H1 (cell line): ENCODE measurements at places on chromosomes 3 and 15.
A peak's percentile ranks its signal among the peaks of the same experiment; 100 is the strongest.

DNA sequence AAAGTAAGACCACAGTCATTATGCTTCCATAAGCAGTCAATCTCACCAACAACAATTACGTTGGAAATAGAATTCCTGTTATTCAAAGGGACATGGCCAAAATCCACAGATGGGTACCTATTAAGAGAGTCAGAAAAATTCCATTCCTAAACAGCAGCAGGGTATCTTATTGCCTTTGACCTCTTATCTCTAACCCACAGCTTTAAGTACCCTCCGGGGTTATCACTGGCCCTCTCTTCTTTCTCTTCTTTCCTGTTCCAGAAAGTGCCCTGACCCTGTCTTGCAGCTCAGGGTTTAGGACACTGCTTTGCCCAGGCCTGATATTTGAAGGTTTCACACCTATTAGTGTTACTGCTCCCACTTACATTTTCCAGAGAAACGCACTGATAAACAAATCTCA lies 428.7 kb downstream of the TBC1D5 start:
- DNase-seq: no peak

GRCh38 chr3:132432639-132433038 lies 15.3 kb downstream of the DNAJC13 start:
- no peak for DNase-seq

DNA sequence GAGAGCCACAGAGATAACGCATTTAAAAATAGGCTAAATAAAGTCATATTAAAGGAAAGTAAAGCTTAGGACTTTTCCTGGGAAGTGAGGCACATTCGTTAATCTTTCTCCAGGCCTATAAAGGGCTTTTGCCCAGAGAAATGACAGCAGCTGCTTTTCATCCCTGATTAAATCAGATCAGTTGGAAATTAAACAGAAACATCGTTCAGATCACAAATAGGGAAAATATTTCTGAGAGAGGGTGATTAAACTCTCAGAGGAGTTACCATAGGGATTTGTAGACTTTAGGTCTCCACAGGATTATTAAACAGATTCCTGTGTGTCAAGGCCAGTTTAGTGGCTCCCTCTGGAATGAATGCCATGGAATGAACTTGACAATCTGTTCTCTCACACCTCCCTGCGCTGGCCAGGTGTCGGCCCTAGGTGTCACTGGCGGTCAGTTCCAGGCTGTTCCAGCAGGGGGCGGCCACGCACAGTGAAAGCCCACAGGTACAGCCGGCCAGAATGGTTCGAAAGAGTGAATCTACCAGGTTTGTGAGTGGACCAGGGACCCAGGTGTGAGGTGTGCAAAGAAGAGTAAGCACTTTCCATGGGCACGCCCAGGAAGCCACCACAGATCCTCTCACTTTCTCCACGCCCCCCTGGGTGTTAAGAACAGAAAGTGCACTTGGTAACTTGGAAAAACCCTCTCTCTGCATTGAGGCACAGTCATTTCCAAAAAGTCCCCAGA lies 253.0 kb upstream of the RASGRP1 start:
- DNase-seq: peak; percentile 99

DNA sequence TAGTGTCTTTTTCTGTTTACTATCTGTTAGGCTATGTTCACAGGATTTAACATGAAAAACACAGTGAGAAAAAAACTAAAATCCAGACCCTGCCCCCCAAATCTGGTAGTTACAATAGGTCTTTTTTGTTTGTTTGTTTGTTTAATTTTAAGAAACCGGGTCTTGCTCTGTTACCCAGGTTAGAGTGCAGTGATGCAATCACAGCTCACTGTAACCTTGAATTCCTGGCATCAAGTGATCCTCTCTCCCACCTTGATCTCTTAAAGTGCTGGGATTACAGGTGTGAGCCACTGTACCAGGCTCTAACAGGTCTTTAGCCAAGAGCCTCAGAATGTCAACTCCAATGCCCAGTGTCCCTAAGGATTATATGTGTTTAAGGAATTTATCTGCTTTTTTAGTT lies 88.0 kb upstream of the GOLIM4 start:
- DNase-seq: no peak

DNA sequence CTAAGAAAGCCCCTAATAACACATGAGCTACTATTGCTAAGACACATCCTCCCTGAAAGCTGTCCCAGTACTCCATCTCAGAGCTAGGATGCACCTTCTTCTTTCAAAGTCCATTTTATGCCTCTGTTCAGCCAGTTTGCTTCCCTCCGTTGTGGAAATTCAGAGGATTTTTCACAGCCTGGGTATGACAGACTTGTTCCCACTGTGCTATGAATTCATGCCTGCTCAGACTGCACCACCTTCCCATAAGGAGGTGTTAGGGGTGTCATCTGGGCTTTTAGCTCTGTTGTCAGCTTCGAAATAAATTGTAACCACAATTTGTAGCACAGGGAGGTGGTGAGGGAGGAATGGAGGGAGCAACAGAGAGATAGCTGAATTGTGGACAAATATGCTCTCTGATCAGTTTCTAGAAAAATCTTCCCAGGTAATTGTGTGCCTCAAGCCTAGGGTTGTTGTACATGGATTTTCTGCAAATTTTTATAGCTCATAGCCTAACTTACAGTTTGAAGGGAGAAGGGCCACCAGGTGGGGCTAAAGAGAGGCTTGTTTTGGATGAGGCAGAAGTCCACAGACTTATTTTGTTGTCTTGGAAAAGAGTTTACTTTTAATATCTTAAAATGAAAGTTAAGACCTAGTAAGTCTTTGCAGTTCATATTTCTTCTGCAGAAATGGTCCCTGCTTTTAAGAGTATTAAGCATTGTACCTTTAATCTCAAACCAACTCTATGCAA lies 462.0 kb downstream of the PDCD6IP start:
- DNase-seq: no peak

DNA sequence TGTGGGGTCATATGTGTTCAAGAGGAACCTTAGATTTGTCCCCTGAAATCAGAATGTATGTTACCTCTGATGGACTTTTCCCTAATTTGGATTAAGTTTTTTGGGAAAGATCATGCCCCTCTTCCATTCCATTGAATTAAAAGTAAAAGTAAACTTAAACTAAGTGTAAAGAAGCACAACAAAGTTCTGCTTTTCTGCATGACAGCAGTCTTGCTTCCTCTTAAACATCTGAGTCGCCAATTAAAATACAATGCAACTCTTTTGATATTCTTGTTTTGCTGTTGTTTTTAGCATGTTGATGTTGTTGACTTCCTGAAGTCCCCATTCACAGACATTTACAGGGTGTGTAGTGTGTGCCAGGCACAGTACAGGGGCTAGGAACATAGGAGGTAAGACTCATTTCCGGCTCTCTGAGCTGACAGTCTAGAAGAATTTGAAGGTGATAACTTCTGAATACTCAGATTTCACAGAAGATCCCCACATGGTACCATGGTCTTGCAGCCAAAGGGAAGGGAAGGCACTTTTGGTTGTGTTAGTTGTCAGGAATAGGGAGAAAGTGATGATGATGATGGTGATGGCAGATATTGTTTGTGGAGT lies 45.0 kb downstream of the USP13 start:
- DNase-seq: no peak

DNA sequence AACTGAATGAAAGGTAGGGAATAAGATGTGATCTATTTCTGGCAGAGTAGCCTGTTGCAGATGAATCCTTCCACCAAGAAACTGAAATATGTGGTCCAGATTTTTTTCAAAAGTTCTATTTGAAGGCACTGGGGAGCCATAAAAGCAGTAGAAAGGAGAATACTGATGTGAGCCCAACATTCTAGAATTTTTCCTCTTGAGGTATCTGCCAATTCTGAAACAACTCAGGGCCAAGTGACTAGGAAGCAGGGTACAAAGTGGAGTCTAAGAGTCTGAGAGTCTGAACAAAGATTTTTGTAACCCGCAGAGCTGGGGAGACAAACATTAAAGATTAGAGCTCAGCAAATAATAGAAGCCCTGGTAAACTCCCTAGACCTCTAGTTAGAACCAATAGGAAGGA lies 58.3 kb upstream of the SLCO3A1 start:
- no peak for DNase-seq

GRCh38 chr15:92829875-92830274 lies 70.2 kb upstream of the CHD2 start:
- DNase-seq: no peak

DNA sequence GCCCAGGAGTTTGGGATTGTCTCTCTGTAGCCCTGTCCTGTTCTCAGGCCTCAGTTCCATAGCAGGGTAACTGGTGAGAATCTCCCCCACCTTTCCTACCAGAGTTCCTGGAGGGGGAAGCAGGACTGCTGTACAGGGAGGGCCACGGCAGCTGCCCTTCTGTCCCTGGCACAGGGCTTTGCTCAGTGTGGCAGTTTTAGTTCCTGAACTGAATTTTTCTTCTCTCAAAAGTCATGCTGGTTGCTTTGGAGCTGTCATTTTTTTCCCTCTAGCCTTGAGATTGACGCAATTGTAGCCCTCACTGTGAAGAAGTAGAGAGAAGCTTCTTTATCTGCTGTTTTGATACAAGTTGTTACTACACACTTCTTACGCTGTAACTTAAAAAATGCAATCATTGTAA lies 55.5 kb downstream of the TPRG1 start:
- DNase-seq: no peak

DNA sequence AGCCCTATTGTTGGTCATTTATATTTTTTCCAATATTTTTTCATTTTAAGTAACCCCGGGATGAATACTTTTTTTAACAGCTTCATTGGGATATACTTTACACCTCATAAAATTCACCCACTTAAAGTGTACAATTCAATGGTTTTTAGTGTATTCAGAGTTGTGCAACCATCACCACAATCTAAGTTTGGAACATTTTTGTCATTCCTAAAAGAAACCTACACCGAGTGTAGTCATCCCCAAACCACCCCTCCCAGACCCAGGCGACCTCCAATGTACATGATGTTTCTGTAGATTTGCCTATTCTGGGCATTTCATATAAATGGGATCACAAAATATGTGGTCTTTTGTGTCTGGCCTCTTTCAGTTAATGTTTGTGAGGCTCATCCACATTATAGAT lies 118.3 kb upstream of the FRMD4B start:
- no peak for DNase-seq

GRCh38 chr15:68440136-68440535 lies 8.2 kb upstream of the ITGA11 start:
- no peak for DNase-seq
